ENCODE measurements at places on chromosomes 2 and 18. TPM values are rescaled to one million over a fixed set of nuclear protein-coding genes. Genes with fewer than 3 reads are reported as not detected.

The ADGRF3 gene
- 0.09 TPM for total RNA-seq

The RBMS1 gene
- 70.2 TPM for total RNA-seq

The SAG gene
- total RNA-seq = not detected

The LIPG gene
- 3.2 TPM for total RNA-seq

The TMEM150A gene
- total RNA-seq = 8.6 TPM

The TSPYL6 gene
- 0.25 TPM for total RNA-seq

The WDR12 gene
- total RNA-seq = 28.1 TPM

The MTCL1 gene
- total RNA-seq = 60.6 TPM

The DLX2 gene
- 0.72 TPM for total RNA-seq

The ATG9A gene
- total RNA-seq = 45.1 TPM

The STARD6 gene
- total RNA-seq = not detected

The CDCA7 gene
- 6.2 TPM for total RNA-seq

The VWA3B gene
- not detected for total RNA-seq

The CACNB4 gene
- total RNA-seq = 4.8 TPM

The FBXO41 gene
- 0.18 TPM for total RNA-seq

The NTSR2 gene
- not detected for total RNA-seq

The BABAM2 gene
- total RNA-seq = 45.3 TPM

The STPG4 gene
- total RNA-seq = not detected

The ZBTB7C gene
- total RNA-seq = 0.41 TPM

The GPR75 gene
- total RNA-seq = 2.4 TPM

The GRHL1 gene
- 1.3 TPM for total RNA-seq

The LONRF2 gene
- 1.8 TPM for total RNA-seq

The NLRC4 gene
- total RNA-seq = not detected

The PLGLB2 gene
- total RNA-seq = not detected

The PTPN4 gene
- 11.5 TPM for total RNA-seq

The PIEZO2 gene
- 1.6 TPM for total RNA-seq

The PARD3B gene
- total RNA-seq = 15.9 TPM

The ABCB11 gene
- not detected for total RNA-seq

The STAT1 gene
- total RNA-seq = 116 TPM

The C1GALT1C1L gene
- 0.36 TPM for total RNA-seq

The CD8A gene
- not detected for total RNA-seq

The FZD7 gene
- 35.8 TPM for total RNA-seq

The OR6B2 gene
- not detected for total RNA-seq

The PASK gene
- 21.9 TPM for total RNA-seq

The ERBB4 gene
- total RNA-seq = 0.16 TPM

The FOXI3 gene
- total RNA-seq = not detected

The LRP1B gene
- 0.36 TPM for total RNA-seq

The ANKRD30BL gene
- total RNA-seq = 0.16 TPM

The RAB17 gene
- 0.54 TPM for total RNA-seq

The AMER3 gene
- total RNA-seq = not detected

The LRRTM4 gene
- total RNA-seq = 1.5 TPM

The RNU2-63P gene
- not detected for total RNA-seq

The PSMA8 gene
- total RNA-seq = not detected

The SLC4A5 gene
- 0.45 TPM for total RNA-seq
